ENCODE measurements at places on chromosomes 7 and 10.

DNA sequence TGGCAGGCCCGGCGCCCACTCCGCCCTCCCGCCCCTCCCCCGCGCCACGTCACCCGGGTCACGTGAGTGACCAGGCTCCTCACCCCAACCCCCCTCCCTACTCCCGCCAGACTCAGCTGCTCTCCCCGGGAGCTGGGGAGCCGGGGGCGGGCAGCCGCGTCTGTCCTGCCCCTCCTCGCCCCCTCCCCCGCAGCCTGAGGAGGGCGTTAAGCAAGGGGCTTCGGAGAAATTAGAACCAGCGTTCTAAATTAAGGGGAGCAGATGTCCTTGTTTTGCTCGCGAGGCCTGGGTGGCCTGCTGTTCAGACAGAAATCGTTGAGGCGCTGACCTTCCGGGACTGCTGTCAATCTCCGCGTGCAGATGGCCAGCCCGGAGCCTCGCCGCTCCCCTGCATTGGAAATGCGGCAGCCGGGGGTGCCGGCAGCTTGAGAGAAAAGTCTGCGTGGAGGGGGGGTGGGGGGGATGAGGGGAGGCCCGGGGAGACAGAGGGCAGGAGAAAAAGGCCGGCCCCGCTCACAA lies 102.2 kb upstream of the ZNF438 start:
- peak; percentile 49 for DNase-seq

DNA sequence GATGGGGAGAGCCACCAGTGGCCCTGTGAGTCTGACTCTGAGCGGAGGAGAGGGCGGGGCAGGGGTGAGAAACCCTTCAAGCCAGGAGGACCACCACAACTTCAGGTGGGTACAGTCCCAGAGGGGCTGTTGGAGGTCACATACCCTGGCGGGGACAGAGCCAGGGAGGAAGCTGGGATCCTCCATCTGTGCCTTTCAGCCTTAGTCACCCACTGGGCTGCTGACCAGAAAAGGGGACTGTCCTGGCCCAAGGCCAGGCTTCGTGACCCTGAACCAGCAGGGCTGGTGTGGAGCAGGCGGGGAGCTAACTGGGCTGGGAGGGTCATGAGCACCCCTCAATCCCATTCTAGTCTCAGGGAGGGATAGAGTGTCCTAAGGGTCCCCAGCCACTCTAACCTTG lies 1.5 kb upstream of the CALHM3 start:
- no peak for DNase-seq

GRCh38 chr7:155277385-155277994 lies 20.2 kb upstream of the INSIG1 start:
- no peak for DNase-seq

DNA sequence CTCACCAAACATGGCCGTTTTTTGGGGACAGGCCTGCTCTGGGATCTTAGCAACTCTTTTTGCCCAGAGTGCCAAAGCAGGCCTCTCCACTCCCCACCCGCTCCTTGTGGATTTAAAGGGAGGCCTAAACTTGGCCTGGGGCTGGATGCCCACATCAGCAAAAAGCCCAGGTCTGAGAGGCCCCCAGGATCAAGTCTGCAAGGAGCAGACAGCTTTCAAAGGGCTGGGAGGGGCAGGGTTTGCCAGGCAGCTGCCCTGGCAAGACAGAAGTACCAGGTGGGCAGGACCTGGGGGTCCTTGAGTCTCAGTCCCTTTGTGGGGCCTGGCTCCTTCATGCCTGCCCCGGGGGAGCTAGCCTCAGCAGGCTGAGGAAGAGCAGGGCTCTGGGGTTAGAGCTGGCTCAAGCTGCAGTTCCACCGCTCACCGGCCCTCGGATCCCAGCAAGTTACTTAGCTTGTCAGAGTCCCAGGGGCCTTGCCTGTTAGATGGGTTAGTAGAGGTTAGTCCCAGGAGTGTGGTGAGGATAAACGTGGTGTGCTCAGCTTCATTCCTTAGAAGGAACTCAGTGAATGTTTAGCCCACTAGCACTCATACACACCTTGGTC lies 56.2 kb downstream of the ARHGAP22 start:
- no peak for DNase-seq

- DNase-seq = no peak
These were observed 246.3 kb downstream of the CDK14 start for GRCh38 chr7:90842430-90842788.

DNA sequence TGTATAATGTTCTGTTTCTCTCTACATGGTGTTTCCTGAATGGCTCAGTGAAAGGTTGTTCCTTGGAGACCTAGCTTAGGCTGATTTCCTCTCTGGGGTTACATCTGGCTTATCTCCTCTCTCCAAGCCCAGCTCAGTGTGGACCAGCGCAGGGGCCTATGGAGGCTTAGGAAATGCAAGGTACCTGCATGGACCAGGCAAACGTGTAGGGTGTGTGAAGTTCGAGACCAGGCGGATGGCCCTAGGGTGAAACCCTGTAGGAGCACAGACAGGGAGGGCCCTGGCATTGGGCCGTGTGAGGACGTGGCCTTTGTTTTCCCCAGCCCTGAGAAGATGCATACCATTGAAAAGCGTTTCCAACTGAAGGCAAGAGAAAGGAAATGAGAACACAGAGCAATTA lies 59.0 kb downstream of the DOCK1 start:
- no peak for DNase-seq

GRCh38 chr7:151708610-151709009 lies 168.3 kb downstream of the PRKAG2 start:
- no peak for DNase-seq

GRCh38 chr7:87499494-87499893 lies 24.0 kb upstream of the ABCB4 start:
- no peak for DNase-seq

DNA sequence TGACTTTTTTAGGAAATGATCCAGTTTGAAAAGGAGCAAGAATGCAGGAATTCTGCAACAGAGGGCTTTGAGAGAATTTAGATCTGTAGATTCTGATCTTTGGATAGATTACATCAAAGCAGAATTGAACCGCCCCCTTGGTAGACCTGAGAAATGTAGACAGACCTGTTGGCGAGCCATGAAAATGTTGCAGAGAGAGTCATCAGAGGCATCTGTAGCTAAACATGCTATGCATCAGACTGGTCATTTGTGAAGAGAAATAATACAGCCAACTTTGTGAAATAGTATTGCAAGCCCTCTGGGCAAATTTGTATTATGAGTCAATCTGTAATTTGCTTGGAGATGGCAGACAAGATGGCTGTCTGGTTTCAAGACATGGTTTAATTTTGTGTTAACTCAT lies 4.3 kb upstream of the C1GALT1 start:
- DNase-seq = no peak

Measured in thoracic aorta (tissue), 2 donors.